ENCODE measurements at places on chromosomes 1 and 21.

- no peak for DNase-seq
These were observed 14.0 kb upstream of the ALX3 start for GRCh38 chr1:110084227-110085078.

GRCh38 chr21:42148097-42148496, 70.8 kb upstream of the ABCG1 start:
- no peak for DNase-seq

DNA sequence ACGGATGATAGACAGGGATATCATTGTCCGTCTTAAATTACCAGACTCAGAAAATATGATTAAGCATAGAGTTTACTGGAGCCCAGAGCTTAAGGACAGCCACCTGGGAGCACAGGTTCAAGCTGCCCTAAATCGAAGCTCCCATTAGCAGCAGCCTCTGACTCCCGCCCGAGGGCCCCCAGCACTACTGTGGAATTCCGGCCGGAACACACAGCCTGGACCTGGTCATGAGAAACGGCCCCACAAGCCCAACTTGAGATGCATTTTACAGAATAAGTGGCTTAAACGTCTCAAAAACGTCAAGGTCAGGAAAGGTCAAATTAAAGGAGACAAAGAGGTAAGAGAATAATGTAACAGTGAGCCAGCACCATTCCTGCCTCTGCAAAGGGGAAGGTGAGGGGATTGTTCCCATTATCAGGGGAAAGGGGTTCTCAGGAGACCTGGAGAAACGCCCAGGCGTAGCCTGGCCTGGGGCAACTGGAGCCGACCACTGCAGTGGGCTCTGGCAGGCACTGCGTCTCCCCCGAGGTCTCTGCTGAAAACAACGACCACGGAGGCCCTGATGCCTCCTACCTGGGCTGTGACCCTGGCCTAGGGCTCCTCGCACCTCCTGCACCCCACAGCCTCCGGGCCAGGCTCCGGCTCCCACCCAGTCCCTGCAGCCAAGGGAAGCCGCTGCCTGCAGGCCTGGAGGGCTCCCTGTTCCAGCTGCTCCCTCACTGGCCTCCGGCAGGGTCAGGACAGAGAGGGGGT, 11.5 kb upstream of the COL6A1 start:
- DNase-seq, result no peak

GRCh38 chr21:31335957-31336738, 7.9 kb downstream of the TIAM1 start:
- DNase-seq, result no peak

DNA sequence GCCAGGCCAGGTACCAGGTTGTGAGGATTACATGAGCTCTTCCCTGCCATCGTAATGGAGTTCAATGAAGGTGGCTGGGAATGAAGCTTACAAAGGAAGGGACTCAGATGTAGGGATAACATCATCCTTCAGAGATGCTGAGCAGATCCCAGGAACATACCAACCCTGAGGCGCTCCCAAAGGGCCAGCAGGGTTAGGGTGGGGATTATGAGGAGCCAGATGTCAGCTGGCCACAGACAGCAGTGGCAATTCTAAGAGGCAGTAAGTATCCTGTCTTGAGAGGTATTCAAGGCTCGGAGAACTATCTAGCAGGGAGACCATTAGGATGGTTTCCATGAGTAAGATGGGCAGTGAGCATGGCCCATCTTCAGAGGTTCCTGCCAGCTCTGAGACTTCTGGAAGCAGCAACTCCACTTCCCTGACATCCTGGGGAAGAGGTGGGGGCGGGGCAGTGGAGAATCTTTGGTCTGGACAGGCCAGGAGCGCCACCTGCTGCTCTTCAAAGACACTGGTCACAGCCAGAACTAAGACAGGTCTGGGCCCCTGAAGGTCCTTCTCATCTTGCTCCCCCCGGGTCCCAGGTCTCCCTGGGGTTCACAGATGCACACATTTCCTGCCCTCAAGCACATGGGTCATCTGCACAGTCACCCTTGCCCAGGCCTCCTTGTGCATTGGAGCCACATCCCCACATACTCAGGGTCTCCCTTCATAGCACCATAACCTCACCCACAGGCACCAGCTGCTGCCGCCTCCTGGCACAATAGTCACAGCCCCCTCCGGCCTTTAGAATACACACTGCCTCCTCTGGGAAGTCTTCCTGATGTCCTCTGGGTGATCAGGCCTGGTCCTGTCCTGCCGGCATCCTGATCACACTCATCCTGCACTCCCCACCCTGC, 2.7 kb upstream of the SDC3 start:
- DNase-seq, result peak; percentile 89

DNA sequence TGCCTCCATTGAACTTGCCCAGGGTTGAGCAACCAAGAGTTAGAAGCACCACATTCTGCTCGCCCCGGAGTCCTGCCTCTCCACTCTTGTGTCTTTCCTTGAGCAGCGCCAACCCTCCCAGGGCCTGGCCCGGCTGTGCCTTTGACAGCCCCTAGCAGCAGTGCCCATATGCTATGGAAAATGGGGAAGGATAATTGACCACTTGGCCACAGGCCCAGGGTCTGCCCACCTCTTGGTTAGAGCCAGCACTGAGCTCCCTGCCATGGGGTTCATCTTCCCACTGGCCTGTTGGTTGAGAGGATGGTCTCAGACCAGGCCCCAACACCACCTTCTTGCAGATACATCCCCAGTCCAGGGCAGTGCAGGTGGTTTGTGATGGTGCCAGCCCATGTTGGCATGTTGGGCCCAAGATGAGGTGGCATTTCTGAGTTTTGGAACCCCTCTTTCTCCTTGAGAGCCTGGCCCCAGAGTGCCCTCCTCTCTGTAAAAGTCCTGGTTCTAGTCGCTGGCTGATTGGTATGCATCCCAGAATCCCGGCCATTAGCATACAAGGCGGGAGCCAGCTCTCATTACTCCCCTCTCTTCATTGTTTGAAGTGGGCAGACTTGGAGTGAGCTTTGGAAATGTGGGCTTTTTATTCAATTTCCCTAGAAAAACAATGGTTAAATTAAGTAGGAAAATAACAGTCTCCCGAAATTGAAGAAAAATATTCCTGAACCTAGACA, 7.6 kb downstream of the ARHGEF10L start:
- no peak for DNase-seq

DNA sequence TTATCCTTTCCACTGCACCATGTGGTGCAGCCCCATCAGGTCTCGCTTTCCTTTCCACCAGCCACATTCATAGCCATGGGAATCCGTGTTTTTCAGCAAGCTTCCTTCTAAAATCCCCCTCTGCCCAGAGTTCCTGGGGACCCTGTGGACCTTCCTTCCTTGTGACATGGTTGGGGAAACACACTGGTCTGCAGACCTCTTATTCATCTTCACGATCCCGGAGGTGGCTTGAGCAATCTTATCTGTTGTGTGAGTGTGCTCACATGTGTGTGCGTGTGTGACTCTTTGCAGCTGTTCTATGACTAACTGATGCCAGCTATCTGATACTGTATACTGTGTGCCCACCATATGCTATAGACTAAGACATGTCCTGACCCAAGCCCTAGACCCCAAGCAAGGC, 15.6 kb upstream of the IL10 start:
- DNase-seq, result no peak

- DNase-seq, result no peak
These were observed 228.3 kb downstream of the PTPRC start for GRCh38 chr1:198867182-198867581.

DNA sequence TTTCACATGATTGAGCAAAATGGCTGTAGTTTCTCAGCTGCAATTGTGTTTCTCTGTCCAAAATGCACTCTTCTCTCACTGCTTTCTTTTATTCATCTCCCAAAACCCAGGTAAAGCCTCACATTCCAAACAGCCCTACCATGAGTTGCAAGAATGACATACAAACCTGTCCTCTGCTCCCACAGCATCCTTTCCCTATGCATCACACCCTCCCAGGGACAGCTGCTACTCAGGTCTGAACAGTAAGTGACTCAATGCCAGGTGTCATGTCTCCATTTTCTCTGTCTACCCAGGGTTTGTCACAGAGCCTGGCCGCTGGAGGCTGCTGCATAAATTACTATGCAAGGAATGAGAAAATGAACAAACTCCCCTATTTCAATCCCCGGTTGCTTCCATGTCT, 118.5 kb downstream of the PLD5 start:
- DNase-seq, result no peak

DNA sequence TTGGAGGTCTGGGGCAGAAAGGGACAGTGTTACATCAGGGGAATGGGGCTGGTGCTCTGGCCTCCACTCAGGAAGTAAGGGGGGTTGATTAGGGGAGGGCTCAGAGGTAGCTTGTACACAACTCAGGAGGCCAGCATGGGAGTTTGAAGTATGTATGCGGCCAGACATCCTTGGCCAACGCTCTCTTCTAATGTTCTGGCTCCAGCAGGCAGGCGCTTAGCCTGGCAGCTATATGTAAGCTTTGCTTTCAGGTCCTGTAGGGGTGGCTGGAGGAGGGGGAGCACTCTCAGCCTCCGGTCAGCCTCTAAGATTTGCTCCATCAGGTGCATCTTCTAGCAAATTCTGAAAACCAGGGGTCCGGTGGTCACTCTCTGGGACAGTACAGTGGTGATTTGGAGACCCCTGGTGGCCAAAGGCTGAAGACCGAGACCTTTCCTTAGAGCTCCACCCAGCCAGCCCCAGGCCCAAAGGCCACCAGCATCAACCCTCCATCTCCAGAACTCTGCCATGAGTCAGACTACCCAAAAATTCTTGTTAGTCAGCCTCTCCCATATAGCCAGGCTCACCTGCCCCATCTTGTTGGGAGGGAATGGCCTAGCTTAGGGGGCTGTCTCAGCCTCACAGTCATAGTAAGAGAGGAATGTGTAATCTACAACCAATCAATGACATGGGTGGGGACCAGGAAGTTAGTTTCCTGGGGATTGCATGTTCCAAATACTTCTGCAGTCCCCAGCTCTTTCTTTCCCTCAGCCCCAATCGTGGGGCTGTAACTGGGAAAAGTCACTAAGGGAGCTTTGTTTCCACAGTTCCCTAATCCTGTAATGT, 9.7 kb upstream of the COL8A2 start:
- peak; percentile 59 for DNase-seq

DNA sequence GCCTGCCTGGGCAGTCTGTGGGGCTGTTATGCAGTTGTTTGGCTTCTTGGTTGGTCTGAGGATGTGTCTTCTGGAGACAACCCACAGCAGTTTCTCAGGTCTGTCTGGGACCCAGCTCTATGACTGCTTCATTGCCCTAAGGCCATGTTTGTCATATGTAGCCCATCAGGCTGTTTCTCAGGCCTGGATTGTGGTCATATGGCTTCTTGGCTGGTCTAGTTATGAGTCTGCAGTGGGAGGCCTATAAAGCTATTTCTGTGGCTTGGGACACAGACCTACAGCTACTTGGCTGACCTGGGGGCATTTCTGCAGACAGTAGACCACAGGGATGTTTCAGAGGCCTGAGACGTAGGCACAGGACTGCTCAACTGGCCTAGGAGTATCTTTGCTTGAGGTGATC, 41.5 kb downstream of the CHIA start:
- DNase-seq, result no peak

GRCh38 chr1:244347942-244348341, 103.8 kb downstream of the ADSS2 start:
- DNase-seq, result peak; percentile 49

DNA sequence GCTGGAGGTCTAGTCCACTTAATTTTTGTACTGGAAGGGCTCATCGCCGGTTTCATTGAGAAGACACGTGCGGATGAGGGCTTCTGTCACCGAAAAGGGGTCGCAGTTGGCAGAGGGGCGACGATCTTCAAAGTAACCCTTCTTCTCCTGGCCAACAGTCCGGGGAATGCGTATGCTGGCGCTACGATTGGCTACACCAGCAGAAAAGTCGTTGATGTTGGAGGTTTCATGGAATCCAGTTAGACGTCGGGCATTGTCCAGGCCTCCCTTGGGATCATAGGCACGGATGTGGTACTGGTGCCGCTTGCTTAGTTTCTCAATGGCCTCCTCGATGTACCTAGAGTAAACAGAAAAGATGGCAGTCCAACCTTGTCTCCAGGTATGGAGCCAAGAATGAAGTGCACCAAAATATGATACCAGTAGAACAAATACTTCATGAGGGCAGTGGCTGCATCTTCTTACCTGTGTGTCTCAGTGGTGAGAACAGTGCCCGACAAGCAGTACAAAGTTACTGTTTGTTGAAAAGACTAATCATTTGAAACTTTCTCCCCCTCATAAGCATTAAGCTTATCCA, 7.1 kb downstream of the GLUL start:
- DNase-seq, result no peak

DNA sequence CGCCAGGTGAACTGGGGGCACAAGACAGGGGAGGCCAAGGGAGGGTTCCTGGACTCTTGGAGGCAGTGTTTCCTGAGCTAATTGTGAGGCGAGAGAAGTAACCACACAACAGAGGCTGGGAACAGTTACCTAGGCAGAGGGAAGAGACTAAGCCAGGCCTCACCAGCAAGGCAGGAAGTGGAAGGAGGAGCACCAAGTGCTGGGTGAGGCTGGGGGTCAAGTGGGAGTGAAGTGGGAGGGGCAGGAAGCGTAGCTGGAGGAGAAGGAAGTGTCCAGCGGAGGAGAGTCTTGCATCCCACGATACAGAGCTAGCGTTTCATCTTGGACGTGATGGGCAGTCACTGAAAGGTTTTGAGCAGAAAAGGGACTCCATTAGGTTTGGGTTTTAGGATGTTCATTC, 48.3 kb upstream of the CAPZB start:
- DNase-seq, result no peak

GRCh38 chr1:24507405-24507804, 4.8 kb downstream of the RCAN3 start:
- DNase-seq, result no peak

- no peak for DNase-seq
These were observed 15.4 kb downstream of the ANGPTL3 start for GRCh38 chr1:62612770-62613169.

DNA sequence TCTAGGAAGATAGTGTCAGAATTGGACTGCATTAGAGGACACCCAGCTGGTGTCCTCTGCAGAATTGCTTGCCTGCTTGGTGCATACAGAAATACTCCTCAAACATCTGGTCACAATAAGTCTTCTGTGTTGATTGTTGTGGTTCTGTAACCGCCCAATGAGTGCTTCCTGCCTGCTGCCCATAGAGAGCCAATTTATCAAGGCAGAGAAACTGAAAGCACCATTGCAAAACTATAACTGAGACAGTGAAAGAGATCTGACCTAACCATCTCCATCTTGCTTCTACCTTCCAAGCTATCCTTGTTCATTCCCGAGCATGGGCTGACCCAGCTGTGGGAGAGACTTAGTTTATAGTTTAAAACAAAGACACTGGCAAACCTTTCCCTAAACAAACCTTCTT, 462.4 kb upstream of the RGS18 start:
- no peak for DNase-seq

DNA sequence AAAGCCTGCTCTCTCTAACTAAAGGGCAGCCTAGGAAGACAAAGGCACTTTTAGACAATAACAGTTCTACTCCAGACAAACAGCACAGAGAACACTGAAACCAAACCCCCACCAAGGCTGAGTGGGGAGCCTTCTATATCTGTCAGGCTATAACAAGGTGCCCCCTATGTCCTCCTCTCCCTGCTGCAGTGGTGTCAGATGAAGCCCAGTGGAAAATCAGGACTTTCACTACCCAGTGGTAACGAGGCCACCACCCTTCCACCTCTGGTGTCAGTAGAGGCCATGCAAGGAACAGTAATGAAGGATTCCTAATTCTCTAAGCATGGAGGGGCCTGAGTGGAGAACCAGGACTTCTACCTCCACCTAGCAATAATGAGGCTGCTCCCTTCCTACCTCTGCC, 83.7 kb downstream of the ZSWIM5 start:
- no peak for DNase-seq

Measured in HT-29 (cell line).